BE2C (cell line): ENCODE measurements at places on chromosomes 3 and 15.
A peak's percentile ranks its signal among the peaks of the same experiment; 100 is the strongest.

DNA sequence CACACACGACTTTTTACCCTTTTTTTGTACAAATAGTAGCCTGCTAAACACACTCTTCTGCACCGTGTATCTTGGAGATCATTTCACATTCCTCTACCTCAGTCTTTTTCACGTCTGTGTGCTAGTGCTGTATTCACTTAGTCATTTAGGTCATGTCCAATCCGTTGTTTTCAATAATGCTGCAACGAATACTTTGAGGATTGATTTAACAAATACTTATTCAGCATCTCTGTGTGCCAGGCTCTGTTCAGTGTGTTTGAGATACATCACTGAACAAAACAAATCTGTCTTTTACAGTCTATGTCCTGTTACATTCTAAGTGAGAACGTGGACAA is 882 bp downstream of the JMJD7 start:
- DNase-seq: no peak

GRCh38 chr15:57872281-57873030 is 165.9 kb downstream of the POLR2M start:
- DNase-seq: no peak

- DNase-seq: no peak
Measured at GRCh38 chr3:46576879-46577278, 10.8 kb upstream of the LRRC2 start.

DNA sequence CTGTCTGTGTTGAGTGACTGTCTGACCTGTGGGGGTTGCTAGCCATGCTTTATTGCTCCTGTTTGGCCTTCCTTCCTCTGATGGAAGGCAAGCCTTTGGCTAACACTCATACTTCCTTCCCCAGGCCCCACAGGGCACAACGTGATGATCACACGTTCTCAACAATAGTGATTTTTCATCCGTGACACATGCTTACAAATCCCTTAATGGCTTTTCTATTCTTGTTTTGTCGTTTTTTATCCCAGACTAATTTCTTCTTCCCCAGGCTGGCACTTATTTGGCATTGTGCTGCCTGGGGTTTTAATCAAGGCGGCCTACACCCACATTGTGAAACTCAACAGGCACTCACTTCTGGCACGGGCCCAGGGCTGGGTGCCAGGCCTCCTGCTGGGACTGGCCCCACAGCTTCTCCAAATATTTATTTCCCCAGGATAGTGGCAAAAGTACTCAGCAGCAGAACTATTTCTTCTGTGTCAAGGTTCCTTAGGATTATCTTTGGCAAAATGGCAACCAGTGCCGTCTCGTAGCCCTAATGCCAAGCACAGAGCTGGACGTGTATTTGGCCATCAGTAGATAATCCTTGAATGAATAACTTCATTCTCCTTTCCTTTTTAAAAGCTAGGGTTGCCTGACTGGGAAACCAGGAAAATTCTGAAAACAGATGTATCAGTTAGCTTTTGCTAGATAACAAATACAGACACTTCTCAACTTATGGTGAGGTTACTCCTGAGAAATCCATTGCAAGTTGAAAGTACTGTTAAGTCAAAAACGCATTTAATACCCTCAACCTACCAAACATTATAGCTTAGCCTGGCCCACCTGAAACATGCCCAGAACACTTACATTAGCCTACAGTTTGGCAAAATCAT is 30.6 kb downstream of the CMTM7 start:
- peak; percentile 26 for DNase-seq

GRCh38 chr3:45026957-45027356 is 854 bp downstream of the CLEC3B start:
- DNase-seq: no peak

GRCh38 chr15:75646112-75646943 is 1.4 kb upstream of the SNX33 start:
- DNase-seq: no peak

DNA sequence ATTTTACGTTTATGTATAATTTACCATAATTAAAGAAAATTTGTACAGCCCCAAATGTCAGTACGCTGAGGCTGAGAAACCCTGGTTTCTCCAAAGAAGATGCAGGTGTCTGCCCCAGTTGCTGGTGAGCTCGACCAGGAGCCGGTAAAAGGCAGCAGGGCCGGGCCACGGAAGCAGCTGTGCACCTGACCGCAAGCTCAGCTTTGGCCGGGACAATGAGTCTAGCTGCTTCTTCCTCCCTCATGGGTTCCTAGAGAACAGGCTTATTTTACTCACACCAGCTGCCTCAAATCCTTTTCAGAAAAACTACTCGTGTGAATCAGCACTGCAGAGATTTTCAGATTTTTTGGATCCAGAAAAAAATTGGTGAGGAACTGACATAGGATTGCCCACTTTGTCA is 18.0 kb upstream of the ZXDC start:
- no peak for DNase-seq
